Breast epithelium (tissue), 4 donors: ENCODE measurements at places on chromosomes 5 and 9.

DNA sequence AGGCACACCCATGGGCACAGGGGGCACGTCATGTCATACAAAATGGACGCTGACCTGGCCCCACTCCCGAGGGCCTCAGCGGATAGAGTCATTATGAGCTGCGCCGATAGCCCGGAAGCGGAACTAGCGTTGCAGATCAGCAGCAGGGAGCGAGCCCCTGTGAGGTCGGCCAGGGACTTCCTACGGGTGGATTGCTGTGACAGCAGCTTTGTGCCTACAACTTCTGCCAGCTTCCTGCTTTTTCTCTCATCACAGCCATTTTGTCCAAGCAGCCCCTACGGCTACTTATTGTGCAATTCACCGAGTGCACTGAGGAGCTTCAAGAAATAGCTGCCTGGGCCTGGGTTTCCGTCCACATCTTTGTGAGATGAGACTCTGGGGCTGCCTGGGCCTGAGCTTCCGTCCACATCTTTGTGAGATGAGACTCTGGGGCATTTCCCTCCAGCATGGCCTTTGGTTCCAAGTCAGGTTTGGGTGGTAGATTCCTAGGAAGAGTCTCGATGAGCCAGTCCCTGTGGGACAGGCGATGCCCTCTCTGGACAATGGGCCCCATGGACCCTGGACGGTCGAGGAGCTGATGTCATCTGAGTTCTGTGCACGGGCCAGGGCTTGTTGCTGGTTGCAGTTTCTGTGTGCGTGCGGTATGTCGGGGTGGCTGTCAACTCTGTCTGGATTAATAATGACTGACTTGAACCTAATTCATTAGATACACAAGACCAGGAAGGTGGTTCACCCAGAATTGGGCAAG, 67.0 kb upstream of the GNE start:
- no peaks in the 10 kb centered on the region for H3K27me3 ChIP-seq
- no peaks in the 10 kb centered on the region for H3K36me3 ChIP-seq
- DNase-seq = no peak
- H3K27ac ChIP-seq = peak overlapping the region; percentile 76

GRCh38 chr5:55463613-55464012, 71.2 kb downstream of the PLPP1 start:
- no peaks in the 10 kb centered on the region for H3K4me1 ChIP-seq
- no peaks in the 10 kb centered on the region for H3K36me3 ChIP-seq
- H3K4me3 ChIP-seq = no peak overlapping the region

GRCh38 chr5:178420354-178420781, 169.8 kb downstream of the COL23A1 start:
- no peak for DNase-seq
- H3K27me3 ChIP-seq = no peaks in the 10 kb centered on the region
- H3K4me3 ChIP-seq = no peak overlapping the region
- H3K36me3 ChIP-seq = no peaks in the 10 kb centered on the region
- no peak overlapping the region for H3K27ac ChIP-seq

DNA sequence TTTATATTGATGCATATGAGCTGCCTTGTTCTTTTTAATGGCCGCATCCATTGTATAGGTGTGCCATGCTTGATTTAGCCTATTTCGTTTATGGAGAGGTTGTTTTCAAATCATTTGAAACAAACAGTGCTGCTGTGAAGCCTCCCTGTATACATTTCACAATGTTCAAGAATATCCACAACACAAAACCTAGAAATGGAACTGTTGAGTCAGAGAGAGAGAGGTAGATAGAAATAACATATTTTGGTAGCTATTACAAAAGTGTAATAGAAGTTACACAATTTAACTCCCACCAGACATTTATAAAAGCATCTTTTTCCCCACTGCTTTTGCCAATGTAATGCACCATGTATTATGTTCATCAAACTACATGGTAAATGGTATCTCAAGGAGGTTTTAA, 82.0 kb downstream of the FRMD3 start:
- no peaks in the 10 kb centered on the region for H3K4me1 ChIP-seq
- no peak overlapping the region for H3K4me3 ChIP-seq
- no peak overlapping the region for H3K27ac ChIP-seq
- no peaks in the 10 kb centered on the region for H3K36me3 ChIP-seq
- H3K27me3 ChIP-seq = no peaks in the 10 kb centered on the region

- no peaks in the 10 kb centered on the region for H3K4me1 ChIP-seq
- no peaks in the 10 kb centered on the region for H3K27me3 ChIP-seq
- no peak for DNase-seq
- no peaks in the 10 kb centered on the region for H3K36me3 ChIP-seq
- no peak overlapping the region for H3K27ac ChIP-seq
Observed at GRCh38 chr5:28390341-28390740, 1352.0 kb upstream of the CDH9 start.

- no peaks in the 10 kb centered on the region for H3K27me3 ChIP-seq
- no peak overlapping the region for H3K27ac ChIP-seq
- no peaks in the 10 kb centered on the region for H3K36me3 ChIP-seq
- no peak overlapping the region for H3K4me3 ChIP-seq
- no peaks in the 10 kb centered on the region for H3K4me1 ChIP-seq
Observed at GRCh38 chr5:120241400-120241799, 222.7 kb upstream of the PRR16 start.

- no peaks in the 10 kb centered on the region for H3K27me3 ChIP-seq
- H3K4me3 ChIP-seq = no peak overlapping the region
- H3K27ac ChIP-seq = no peak overlapping the region
Observed at GRCh38 chr9:76143834-76144233, 250.4 kb downstream of the RFK start.

GRCh38 chr5:19547640-19548039, 440.4 kb downstream of the CDH18 start:
- H3K4me3 ChIP-seq = no peak overlapping the region
- no peaks in the 10 kb centered on the region for H3K4me1 ChIP-seq
- no peaks in the 10 kb centered on the region for H3K36me3 ChIP-seq

DNA sequence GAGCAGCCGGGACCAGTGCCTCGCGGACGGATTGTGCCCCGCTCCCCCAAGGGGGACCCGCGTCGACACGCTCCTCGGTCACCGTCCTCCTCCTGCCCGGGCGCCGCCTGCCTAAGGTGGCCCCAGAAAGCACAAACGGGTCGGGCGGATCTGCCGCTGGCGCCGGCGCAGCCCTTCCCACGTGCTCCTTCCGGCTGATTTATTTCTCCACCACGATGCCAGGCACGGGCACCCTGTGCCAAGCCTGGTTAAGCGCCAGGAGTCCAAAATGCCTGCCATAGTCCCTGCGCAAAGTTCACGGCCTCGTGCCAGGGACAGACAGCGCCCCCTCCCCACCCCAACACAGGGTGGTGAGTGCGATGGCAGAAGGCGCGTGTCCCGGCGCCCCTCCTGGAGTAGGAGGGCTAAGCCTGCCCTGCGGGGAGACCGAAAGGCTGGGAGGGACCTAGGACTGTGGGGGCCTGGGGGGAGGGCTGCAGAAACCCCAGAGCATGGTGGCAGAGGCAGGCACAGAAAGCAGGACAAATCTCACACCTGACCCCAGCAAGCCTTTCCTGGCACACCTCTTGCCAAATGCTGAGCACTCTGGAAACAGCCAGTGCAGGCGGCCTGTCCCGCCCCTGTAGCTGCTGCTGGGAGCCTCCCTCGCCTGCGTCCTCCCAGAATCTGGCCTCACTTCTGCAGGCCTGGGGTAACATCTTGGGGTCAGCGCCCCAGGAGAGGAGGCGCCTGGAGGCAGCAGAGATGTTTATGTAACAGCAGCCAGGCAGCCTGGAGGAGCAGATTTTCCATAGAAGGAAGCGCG, 1.1 kb upstream of the NOTCH1 start:
- H3K27me3 ChIP-seq = no peaks in the 10 kb centered on the region
- peak overlapping the region; percentile 93 for H3K27ac ChIP-seq

GRCh38 chr9:133779516-133780403, 41.6 kb upstream of the SARDH start:
- no peak for DNase-seq
- no peaks in the 10 kb centered on the region for H3K36me3 ChIP-seq
- H3K27ac ChIP-seq = no peak overlapping the region
- no peaks in the 10 kb centered on the region for H3K27me3 ChIP-seq

- H3K4me1 ChIP-seq = no peaks in the 10 kb centered on the region
- H3K27me3 ChIP-seq = no peaks in the 10 kb centered on the region
- no peak overlapping the region for H3K4me3 ChIP-seq
Observed at GRCh38 chr5:65818592-65818991, 96.6 kb downstream of the NLN start.

GRCh38 chr5:150209099-150209635, 19.3 kb downstream of the SLC6A7 start:
- H3K4me1 ChIP-seq = no peaks in the 10 kb centered on the region
- DNase-seq = no peak
- H3K27me3 ChIP-seq = no peaks in the 10 kb centered on the region
- no peaks in the 10 kb centered on the region for H3K36me3 ChIP-seq
- peak overlapping the region; percentile 73 for H3K27ac ChIP-seq

- no peaks in the 10 kb centered on the region for H3K4me1 ChIP-seq
- H3K36me3 ChIP-seq = no peaks in the 10 kb centered on the region
- DNase-seq = no peak
Observed at GRCh38 chr5:108212775-108213346, 169.0 kb downstream of the FBXL17 start.

DNA sequence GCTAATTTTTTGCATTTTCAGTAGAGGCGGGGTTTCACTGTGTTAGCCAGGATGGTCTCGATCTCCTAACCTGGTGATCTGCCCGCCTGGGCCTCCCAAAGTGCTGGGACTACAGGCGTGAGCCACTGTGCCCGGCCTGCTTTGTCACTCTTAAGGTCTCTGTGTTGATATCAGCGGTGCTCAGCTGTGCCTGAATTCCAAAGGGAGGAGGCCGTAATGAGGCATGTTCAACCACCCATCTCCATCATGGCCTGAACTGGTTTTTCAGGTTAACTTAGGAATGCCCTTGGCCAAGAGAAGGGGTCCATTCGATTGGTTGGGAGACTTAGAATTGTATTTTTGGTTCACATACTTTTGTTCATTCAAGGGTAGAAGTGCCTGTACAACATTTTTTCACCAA, 22.0 kb downstream of the HSD17B3 start:
- DNase-seq = no peak
- H3K4me3 ChIP-seq = no peak overlapping the region
- no peaks in the 10 kb centered on the region for H3K36me3 ChIP-seq
- H3K4me1 ChIP-seq = no peaks in the 10 kb centered on the region
